ENCODE measurements at places on chromosomes 2 and 18.

DNA sequence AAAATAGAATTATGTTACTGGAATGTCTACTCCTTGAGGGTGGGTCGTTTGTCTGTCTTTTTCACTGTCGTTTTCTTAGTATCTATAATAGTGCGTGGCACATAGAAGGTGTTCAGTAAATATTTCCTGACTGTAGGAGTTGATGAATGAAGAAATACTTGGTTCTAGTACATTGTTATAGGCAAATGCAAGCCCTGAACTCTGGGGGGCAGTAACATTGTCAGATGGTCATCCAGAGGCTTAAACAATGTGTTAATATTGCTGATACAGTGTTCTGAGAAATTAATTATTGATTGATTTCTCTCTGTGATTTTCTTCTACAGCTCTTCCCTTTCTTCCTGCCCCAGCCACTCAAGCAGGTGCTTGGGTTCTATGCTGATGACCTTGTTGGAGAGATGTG lies 24.4 kb upstream of the THOC1 start:
- no peak for DNase-seq

- DNase-seq = no peak
Observed at GRCh38 chr18:56382541-56382940, 255.9 kb downstream of the TXNL1 start.

GRCh38 chr18:50621366-50621765 lies 61.5 kb downstream of the MAPK4 start:
- no peak for DNase-seq

GRCh38 chr2:189297446-189297845 lies 117.9 kb upstream of the COL5A2 start:
- no peak for DNase-seq

Measured in activated gamma-delta T cell treated with anti-CD3 and anti-CD28 coated beads, Interleukin-2, amount 50 U/mL, for 16 hours (primary cell).